ENCODE measurements at places on chromosomes 4 and X. TPM values are rescaled to one million over a fixed set of nuclear protein-coding genes. Genes with fewer than 3 reads are reported as not detected.

Gene BMP3
- 1.7 TPM for polyA plus RNA-seq

Gene CTAG2
- polyA plus RNA-seq: not detected

Gene SPIN3
- polyA plus RNA-seq: 6.6 TPM

Gene REELD1
- 0.10 TPM for polyA plus RNA-seq

Gene HTR2C
- polyA plus RNA-seq: not detected

Gene TLR8
- polyA plus RNA-seq: 3.4 TPM

Gene GABRG1
- not detected for polyA plus RNA-seq

Gene SPANXN1
- polyA plus RNA-seq: not detected

Gene ANXA5
- polyA plus RNA-seq: 535 TPM

Gene FBXO8
- 16.2 TPM for polyA plus RNA-seq

Gene ADH1A
- polyA plus RNA-seq: 0.07 TPM

Gene NDP
- polyA plus RNA-seq: 0.03 TPM

Gene SSX2B
- not detected for polyA plus RNA-seq
